T-helper 1 cell treated with Interleukin-12 subunit alpha and Interleukin-12 subunit beta and Interleukin-4 antibody, amounts not matched to agents 30 ng/mL and 1 ng/mL, for 36 hours (primary cell): ENCODE measurements at places on chromosomes 7 and 10. TPM values are rescaled to one million over a fixed set of nuclear protein-coding genes. Genes with fewer than 3 reads are reported as not detected.

The CACNA2D1 gene
- total RNA-seq, result not detected in 2 replicates

The EPHA1 gene
- total RNA-seq, result 0.20 and 0.66 TPM in 2 replicates

The EIF3A gene
- 148 and 149 TPM in 2 replicates for total RNA-seq

The BLOC1S2 gene
- total RNA-seq, result 56.3 and 63.2 TPM in 2 replicates

The CALY gene
- total RNA-seq, result 0.44 TPM in 1 of 2 replicates, not detected in the other

The SLC29A4 gene
- 0.12 TPM in 2 replicates for total RNA-seq

The DRGX gene
- not detected in 2 replicates for total RNA-seq

The FXYD4 gene
- total RNA-seq, result not detected in 2 replicates

The MOGAT3 gene
- not detected in 2 replicates for total RNA-seq

The TMEM176B gene
- total RNA-seq, result not detected in 2 replicates

The HYAL4 gene
- 0.51 TPM in 1 of 2 replicates, not detected in the other for total RNA-seq

The NPY4R2 gene
- not detected in 2 replicates for total RNA-seq

The CTBP2 gene
- 0.39 TPM in 2 replicates for total RNA-seq

The DPY19L1 gene
- 12.6 and 13.9 TPM in 2 replicates for total RNA-seq

The PNLIPRP2 gene
- not detected in 2 replicates for total RNA-seq

The TDRD1 gene
- 0.05 and 0.10 TPM in 2 replicates for total RNA-seq

The STAM gene
- total RNA-seq, result 25.0 and 29.5 TPM in 2 replicates

The EVX1 gene
- not detected in 2 replicates for total RNA-seq

The CPN1 gene
- not detected in 2 replicates for total RNA-seq

The AFAP1L2 gene
- total RNA-seq, result 3.4 and 3.5 TPM in 2 replicates

The BTBD16 gene
- total RNA-seq, result not detected in 2 replicates

The ANXA8 gene
- 0.32 and 0.66 TPM in 2 replicates for total RNA-seq

The HIP1 gene
- 1.5 and 1.9 TPM in 2 replicates for total RNA-seq

The ADAMTS14 gene
- 0.07 and 0.15 TPM in 2 replicates for total RNA-seq

The LRGUK gene
- 0.27 TPM in 2 replicates for total RNA-seq

The PRF1 gene
- total RNA-seq, result 129 and 132 TPM in 2 replicates

The RGR gene
- not detected in 2 replicates for total RNA-seq

The THSD7A gene
- not detected in 2 replicates for total RNA-seq

The DYDC2 gene
- not detected in 2 replicates for total RNA-seq

The RTKN2 gene
- total RNA-seq, result 7.2 and 7.8 TPM in 2 replicates

The WNT8B gene
- total RNA-seq, result 0.20 TPM in 1 of 2 replicates, not detected in the other

The MSMB gene
- not detected in 2 replicates for total RNA-seq

The EFCAB10 gene
- not detected in 2 replicates for total RNA-seq

The RET gene
- total RNA-seq, result 2.6 and 2.8 TPM in 2 replicates

The TAC1 gene
- not detected in 2 replicates for total RNA-seq

The AKR1C4 gene
- total RNA-seq, result not detected in 2 replicates

The GHRHR gene
- total RNA-seq, result not detected in 2 replicates

The ZNF25 gene
- total RNA-seq, result 6.2 and 7.5 TPM in 2 replicates

The SPDYE16 gene
- 0.05 and 0.27 TPM in 2 replicates for total RNA-seq

The DUSP5 gene
- 131 and 132 TPM in 2 replicates for total RNA-seq

The C7orf57 gene
- total RNA-seq, result 0.10 TPM in 1 of 2 replicates, not detected in the other

The PLXDC2 gene
- 0.10 TPM in 1 of 2 replicates, not detected in the other for total RNA-seq

The GPR158 gene
- total RNA-seq, result not detected in 2 replicates

The CTTNBP2 gene
- not detected in 2 replicates for total RNA-seq

The PRPS1L1 gene
- total RNA-seq, result not detected in 2 replicates

The ANKRD61 gene
- 0.49 TPM in 1 of 2 replicates, not detected in the other for total RNA-seq

The ANKMY2 gene
- total RNA-seq, result 7.7 and 8.5 TPM in 2 replicates

The LBX1 gene
- not detected in 2 replicates for total RNA-seq

The HTR5A gene
- not detected in 2 replicates for total RNA-seq

The PAX2 gene
- total RNA-seq, result not detected in 2 replicates

The CHCHD1 gene
- 30.4 and 30.7 TPM in 2 replicates for total RNA-seq

The SFTPD gene
- not detected in 2 replicates for total RNA-seq

The CPA4 gene
- not detected in 2 replicates for total RNA-seq
